ENCODE measurements at places on chromosomes 1 and 21.
A peak's percentile ranks its signal among the peaks of the same experiment; 100 is the strongest.

DNA sequence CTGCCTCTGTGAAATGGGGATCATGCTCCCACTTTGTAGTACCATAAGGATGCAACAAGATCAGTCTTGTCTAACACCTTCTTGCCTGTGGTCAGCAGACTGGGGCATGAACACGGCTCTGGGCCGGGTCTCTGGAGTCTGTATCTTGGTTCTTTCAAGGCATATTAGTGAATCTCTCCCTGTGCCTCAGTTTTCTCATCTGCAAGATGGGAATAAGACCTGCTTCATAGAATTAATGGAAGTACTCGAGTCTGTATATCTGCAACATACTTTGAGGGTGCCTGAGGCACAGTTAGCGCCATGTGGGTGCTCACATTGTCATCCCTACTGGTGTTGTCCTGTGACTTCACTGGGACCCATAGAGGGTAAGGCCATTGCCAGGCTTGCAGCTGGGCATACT lies 84.6 kb downstream of the IGSF21 start:
- no peak for DNase-seq

DNA sequence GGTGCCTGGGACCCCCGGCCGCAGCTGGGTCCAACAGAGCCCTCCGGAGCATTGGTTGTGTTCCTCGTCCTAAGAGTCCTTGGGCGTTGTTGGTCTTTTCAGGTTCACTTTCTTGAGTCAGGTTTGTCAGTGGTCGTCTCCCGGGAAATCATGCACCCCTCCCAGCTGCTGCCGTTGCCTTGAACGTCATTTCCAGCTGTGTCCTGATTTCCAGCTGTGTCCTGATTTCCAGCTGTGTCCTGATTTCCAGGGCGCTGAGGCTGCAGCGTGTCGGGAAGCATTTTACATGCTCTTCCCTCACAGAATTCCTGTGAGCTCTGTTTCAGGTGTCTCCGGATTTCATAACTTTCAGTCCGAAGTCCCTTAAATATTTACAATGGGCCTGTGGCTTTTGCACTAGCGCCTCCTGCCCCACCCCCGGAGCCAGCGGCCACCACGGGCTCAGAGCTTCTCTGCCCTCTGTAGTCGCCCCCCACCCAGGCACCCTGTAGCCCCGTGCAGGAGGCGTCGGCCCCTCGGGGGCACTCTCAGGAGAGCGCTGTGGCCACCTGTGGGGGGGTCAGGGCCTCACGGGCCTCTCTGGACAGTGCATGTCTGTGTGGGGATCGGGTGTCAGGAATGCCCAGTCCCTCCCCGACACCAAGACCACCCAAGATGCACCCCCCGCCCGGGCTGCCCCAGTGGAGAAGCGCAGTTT lies 66.7 kb downstream of the COL18A1 start:
- no peak for DNase-seq

DNA sequence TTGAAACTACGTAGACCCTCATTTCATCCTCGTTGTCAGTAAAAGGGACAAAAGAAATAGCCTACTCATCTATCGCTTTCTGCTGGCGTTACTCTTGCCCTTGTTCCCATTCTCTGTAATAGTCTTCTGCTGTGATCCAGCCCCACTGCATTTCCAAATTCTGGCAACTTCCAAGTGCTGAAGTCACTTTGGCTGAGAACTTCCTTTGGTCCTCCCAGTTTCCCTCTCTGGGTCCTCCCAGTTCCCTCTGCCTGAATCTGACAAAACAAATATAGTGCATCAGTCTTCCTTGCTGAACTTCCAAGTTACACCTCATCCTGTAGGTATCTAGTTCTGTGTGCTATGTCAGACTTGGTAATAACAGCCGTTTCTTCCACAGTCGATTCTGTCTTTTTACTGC lies 47.0 kb upstream of the PLA2G4A start:
- no peak for DNase-seq

DNA sequence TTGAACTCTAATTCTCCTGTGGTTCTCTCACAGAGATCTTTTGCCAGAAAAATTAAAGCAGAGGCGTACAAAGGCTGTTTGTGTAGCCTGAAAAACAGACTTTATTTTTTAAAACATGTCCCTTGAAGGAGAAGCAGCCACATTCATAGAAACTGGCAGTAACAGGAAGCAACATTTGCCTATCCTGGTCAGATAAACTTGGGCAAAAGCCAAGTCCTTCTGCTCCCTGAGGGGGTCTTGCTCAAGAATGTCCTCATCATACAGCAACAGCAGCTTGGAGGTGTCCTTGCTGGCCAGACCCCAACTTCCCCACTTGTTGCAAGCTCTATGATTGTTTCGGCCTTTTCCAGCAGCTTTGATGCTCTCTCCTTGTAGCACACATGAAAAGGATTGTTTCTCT lies 36.3 kb downstream of the MSTO1 start:
- peak; percentile 23 for DNase-seq

- peak; percentile 1 for DNase-seq
Measured at GRCh38 chr21:21740207-21740606, 742.0 kb downstream of the NCAM2 start.

Measured in ELR (cell line).